DMS53 (cell line): ENCODE measurements at places on chromosomes 7 and 10.

DNA sequence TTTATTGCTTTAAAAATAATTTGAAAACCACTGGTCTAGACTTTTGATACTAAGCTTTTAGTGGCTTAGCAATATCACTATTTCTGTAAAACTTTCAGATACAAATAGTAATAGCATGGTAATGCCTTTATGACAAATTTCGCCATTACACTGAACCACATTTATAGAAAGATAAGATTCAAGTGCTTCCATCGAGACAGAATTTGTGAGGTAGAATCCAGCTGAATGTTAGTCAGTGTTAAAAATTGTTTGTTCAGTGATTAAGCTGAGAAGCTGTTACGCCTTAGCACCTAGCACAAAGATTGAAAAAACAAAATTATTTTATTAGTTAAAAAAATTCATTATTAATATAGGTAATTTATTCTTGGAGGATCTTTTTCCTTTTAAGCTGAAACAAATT, 36.5 kb downstream of the GNAT3 start:
- no peak for DNase-seq

GRCh38 chr10:48608279-48608681, 3.4 kb upstream of the ARHGAP22 start:
- peak; percentile 72 for DNase-seq

- DNase-seq: no peak
These were observed 454.7 kb upstream of the FOXK1 start for GRCh38 chr7:4227105-4228010.

DNA sequence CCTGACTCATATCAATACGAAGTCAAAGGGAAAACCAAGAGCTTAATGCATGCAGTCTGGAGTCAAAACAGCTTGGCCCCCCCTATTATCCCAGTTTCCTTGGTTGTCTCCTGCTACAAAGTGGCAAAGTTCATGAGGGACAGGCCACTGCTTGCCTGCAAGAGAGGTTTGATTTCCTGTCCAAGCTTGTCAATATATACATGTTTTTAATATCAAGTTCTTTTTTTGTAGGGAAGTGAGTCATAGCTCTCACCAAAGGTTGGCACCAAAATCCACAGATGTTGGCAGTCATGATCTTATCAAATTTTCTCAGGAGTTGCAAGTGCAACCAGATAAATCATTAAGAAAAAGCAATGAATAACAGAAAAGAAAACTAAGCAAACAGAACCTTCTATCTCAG, 176.8 kb downstream of the COBL start:
- DNase-seq: no peak

- no peak for DNase-seq
These were observed 8.8 kb upstream of the OR6V1 start for GRCh38 chr7:143043391-143043790.

- DNase-seq: no peak
These were observed 6.8 kb upstream of the TBL2 start for GRCh38 chr7:73585196-73585595.

- peak; percentile 77 for DNase-seq
These were observed 350.8 kb downstream of the PLXNA4 start for GRCh38 chr7:132225216-132226030.

DNA sequence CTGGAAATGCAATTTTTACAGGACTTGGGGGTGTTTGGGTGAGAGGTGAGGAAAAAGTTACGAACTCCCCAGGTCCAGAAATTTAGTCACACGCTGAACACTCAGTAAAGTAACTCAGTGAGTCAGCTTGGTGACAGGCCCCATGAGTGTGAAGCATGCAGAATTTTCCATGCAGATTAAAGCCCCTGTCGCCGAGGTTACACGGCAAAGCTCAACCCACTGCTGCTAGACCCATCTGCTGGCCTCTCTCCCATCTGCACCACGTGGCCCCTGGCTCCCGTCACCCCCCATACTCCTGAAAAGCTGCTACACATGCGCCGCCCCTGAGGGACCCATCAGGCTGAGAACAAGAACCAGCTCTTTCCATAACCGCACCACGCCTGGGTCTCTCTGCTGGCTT, 7.0 kb upstream of the MMP21 start:
- DNase-seq: no peak

DNA sequence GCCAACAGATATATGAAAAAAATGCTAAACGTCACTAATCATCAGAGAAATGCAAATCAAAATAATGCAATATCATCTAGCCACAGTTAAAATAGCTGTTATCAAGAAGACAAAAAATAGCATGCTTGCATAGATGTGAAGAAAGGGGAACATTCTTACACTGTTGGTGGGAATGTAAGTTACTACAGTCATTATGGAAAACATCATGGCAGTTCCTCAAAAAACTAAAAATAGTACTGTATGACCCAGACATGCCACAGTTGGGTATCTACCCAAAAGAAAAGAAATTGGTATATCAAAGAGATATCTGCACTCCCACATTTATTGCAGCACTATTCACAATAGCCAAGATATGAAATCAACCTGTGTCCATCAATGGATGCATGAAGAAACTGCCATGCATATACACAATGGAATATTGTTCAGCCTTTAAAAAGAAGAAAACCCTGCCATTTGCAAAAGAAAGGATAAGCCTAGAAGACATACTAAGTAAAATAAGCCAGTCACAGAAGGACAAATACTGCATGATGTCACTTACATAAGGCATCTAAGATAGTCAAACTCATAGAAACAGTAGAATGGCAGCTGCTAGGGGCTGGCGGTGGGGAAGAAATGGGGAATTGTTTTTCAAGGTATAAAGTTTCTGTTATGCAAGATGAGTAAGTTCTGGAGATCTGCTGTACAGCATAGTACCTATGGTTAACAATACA, 107.0 kb downstream of the PTPN20 start:
- DNase-seq: no peak

- no peak for DNase-seq
These were observed 60.7 kb upstream of the FOXK1 start for GRCh38 chr7:4621396-4621795.

DNA sequence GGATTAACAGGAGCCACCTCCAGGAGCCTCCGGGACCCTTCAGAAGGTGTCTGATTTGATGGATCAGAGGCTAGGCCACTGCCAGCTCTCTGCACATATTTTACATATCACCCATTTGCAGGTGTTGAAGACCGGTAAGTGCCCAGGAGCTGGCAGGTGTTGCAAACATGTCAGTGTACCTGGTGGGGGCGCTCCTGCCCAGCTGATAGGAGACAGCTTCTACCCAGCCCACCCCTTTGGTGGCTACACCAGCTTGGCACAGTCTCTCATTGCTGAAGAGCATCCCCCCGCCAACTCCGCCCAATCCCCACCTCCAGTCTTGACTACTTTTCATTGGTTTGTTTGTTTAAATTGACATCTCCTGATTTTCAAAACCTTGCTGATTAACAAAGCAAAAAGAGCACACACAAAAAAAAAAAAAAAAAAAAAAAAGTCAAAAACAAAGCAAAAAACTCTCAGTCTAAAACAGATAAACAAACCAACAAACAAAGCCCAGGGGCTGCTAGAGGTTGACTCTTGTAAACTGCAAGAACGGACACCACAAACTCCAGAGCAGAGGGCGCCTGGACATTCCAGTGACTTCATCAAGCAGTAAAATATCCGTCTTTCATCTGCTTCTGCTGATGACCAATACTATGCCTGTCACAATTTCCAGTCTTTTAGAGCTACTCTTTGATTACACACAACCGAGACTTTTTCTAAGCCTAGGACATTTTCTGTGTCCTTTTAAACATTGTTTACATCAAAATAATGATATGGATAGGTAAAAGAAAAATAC, 275.3 kb downstream of the NRG3 start:
- peak; percentile 78 for DNase-seq

GRCh38 chr7:100563809-100564400, 9.8 kb downstream of the SAP25 start:
- peak; percentile 86 for DNase-seq

DNA sequence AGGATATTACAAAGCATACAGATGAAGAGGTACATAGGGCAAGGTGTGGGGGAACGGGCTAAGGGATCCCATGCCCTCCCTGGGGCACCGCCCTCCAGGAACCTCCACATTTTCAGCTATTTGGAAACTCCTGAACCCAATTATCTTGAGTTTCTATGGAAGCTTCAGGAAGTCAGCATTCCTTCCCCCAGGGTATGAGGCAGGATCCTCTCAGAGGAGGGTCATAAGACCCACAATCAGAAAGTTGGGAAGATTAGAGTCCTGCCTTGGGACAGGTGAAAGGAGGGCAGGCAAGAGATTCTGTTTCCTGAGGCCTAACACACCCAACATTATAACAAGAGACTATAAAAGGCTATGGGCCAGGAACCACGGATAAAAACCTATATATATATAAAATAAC, 98.0 kb downstream of the RALA start:
- peak; percentile 26 for DNase-seq

DNA sequence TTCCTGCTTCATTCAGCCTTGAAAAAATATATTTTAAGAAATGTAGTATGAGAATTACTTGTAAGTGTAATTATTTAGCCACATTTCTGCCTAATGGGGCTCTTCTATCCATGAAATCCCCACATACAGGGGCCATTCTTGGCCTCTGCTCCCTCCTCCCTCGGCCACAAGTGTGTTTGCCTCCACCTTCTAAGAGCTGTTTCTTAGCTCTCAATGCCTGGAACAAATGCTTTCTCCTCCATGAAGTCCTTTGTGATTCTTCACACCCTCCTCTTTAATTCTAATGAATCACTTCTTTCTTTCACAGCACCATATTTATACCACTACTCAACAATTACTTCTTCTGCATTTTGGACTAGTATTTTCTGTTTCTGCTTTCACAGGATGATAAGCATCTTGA, 88.8 kb upstream of the BET1 start:
- DNase-seq: no peak

DNA sequence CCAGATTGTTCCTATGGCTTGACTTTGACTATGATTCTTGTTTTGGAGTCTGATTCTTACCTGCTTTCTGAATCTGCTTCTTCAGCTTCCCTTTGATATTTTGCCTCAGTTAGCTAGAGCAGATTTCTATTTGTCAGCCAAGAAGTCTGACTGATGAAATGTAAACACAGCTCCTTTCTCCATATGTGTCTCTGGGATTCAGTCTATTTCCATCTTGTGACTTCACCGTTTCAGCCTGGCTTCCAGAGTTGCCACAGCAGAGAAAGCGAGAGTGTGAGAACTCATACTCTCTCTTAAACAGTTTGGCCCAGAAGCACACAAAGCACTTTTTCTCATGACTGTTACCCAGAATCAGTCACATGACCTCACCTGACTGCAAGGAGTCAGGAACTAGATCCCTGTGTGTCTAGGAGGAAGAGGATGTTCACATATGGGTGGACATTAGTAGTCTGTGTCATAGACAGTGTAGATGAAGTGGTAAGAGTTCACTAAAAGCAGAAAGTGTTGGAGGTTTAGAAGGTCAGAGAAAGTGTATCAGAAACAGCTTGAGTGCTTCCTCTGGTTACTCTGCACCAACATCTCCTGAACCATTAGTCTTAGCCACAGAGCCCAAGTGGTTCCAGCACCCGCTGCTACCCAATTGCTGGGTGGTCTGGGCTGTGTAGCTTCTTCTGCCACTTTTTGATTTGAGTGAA, 103.4 kb upstream of the CDK6 start:
- no peak for DNase-seq

DNA sequence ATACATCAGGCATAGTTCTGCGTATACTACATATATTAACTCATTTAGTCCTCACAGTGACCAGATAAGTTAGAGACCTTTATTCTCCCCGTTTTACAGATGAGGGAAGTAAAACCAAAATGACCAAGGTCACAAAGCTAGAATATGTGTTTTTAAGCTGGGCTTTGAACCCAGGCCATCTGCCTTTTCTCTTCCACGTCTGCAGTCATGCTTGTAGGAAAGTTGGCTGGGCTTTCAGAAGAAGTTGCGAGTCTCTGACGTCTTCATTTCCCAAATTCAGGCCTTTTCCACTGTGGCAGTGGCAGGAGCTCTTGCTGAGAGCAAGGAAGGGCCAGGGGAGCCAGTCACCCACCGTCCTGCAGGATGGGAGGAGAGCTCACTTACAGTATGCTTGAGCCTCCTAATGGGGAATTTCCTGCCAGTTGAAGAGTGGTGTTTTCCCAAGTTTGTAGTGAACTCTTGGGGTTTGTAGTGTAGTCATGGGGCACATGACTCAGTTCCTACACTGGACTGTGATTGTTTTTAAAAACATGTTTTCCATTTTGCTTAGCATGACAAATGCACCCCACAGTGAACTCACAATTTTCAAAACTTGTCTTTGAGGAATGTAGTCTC, 34.2 kb downstream of the CYP17A1 start:
- no peak for DNase-seq

- no peak for DNase-seq
These were observed 124.3 kb downstream of the NEURL1 start for GRCh38 chr10:103617602-103618385.

DNA sequence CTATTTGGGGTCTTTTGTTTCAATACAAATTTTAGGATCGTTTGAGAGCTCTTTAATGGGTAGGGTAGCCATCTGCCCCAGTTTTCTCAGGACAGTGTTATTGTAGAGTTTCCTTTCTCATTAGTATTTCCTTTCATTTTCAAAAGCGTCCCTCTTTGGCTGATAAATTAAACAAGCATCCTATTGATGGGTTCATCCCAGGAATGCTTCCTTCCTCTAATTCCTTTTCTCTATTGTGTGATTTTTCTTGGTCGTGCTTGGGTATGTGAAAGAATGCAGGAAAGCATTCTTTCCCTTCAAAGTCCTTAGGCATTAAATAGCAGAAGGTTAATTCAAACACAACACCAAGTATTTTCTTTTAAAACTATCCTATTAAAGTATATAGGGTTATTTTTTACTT, 14.0 kb downstream of the SLC13A1 start:
- DNase-seq: no peak
